Calu3 (cell line): ENCODE measurements at places on chromosomes 7 and 10. TPM values are rescaled to one million over a fixed set of nuclear protein-coding genes. Genes with fewer than 3 reads are reported as not detected.

ITPRIP gene
- total RNA-seq = 1.5 and 1.7 TPM in 2 replicates

TSPAN15 gene
- total RNA-seq = 137 and 165 TPM in 2 replicates

GRCh38 chr10:71234004-71234894 is 21.9 kb downstream of the UNC5B start:
- DNase-seq = no peak

DNA sequence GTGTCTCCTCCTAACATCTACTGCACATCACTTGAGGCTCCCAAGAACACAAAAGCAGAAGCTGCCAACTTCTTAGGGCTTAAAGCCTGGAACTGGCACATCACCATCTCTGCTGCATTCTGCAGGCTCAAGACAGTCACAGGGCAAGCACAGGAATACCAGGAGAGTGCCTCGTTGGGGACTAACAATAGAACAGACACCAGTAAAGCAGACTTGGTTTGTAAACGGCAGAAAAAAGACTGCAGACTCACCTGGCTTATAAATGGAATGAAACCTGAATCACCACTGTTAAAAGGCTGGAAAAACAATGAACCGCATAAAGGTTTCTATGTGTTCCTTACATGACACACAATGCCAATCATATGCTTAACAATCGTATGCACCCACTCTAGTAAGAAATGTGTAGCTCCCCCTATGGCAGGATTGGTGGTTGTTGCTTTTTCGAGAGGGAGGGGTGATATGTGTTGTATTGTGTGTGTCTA is 12.8 kb downstream of the RHEB start:
- no peak for DNase-seq

GRCh38 chr10:76399226-76399625 is 967.8 kb downstream of the LRMDA start:
- no peak for DNase-seq

GRCh38 chr10:60962946-60963345 is 19.0 kb upstream of the RHOBTB1 start:
- DNase-seq = no peak
